T-helper 22 cell (primary cell): ENCODE measurements at places on chromosomes 16 and 17.

DNA sequence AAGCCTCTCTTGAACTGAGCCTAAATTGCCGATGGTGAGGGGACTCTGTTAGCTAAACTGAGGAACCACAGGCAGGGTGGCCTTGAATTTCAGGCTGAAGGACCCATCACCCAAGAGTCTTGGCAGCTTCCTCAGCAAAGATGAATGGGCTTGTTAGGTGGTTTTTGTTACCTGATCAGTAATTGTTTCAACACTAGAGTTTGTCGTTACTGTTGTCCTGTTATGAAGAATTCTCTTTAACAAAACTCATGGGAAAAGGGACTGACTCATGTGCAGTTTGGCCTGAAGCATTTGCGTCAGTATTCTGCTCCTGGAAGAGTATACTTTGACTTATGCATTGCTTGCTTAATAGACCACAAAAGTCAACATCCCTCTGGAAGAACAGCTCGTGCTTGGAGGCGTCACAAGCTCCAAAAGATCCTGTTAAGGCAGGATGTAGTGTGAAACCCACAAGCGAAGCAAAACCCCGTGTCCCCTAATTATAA, 206.0 kb downstream of the IRX3 start:
- DNase-seq, result no peak

DNA sequence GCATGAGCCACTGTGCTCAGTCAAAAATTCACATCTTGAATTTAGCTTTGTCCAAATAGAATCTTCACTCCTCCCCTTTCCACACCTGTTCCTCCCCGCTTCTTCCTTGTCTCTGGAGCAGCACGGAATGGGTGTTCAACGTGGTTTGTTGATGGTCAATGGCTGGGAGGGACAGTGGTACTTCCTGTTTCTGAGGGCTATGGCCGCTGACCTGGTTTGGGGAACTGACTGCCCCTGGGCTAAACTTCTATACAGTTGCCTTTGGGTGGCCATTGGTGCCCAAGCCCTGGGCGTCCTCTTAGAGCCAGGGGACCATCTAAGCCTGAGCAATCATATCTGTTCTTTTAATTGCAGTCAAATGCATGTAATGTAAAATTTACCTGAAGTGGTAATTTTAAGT, 19.1 kb upstream of the WFIKKN2 start:
- no peak for DNase-seq

DNA sequence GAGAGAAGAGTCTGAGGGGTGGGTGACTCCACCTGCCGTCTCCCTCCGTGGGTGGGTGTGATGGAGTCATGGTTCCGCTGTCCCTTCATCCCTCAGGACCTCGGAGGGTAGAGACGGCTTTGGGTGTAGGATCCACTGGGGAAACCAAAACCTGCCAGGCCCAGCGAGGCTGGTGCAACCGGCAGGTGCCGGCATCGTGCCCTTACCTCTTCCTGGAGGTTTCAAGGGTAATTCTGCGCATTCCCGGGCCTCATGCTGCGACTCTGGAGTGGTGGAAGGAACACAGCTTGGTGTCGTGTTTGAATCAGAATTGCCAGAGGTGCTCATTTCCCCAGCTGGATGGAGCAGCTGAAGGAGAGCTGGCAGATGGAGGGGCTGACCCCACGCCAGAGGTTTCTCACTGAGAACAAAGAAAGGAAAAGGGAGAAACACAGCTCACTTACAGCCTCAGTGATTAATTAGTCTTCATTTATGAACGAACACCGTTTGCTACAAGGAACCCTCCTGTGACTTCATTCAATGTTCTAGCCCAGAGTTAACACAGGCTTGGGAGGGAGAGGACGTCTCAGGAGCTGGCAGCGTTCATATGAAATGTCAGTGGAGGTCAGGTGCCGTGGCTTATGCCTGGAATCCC, 16.3 kb upstream of the ATP2A3 start:
- no peak for DNase-seq

- DNase-seq, result no peak
Measured at GRCh38 chr17:64340557-64340956, 50.1 kb downstream of the PECAM1 start.

DNA sequence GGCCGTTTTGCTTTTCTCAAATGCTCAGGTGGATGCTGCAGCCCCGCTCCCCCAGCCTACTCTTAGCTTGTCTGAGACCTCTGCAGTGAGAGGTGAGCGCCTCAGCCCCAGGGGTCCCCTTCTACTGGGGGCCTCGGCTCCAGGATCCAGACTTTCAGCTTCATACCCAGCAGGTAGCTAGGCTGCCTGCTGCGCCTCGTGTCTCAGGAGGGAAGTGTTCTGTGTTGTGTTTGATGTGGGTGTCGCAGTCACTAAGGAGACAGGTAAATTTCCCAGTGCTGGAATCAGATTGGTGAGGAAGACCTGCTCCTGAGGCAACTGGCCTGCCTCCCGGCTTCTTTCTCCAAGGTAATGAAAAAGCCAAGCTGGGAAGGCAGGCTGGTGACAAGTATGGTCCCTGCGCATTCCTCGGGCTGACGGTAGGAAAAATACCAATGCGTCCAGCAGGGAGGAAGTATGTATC, 604.0 kb upstream of the SALL1 start:
- DNase-seq, result no peak

GRCh38 chr16:49559242-49559641, 185.6 kb downstream of the C16orf78 start:
- no peak for DNase-seq

DNA sequence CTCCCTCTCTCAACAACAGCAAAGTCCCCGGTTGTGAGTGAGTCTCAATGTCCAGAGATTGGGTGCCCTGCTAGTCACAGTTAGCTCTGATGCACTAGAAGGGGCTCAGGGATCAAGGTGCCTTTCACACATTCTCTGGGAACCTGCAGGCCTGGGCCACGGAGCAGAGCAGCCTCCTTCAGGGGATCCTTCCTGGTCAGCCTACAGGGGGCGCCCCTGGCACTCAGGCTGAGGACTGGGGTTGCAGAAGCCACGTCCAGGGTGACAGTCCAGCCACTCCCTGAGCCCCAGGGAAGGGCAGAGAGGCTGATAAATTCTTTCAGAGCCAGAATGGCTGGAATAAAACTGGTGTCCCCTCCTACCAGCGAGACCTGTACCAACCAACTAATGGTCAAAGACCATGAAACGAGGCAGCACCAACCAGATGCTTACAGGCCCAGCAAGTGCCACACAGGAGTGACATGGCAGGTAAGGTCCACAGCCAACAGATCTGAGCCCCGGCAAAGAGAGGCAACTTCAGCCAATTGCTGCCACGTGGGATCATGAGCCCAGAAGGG, 43.5 kb downstream of the ST3GAL2 start:
- DNase-seq, result peak; percentile 12

DNA sequence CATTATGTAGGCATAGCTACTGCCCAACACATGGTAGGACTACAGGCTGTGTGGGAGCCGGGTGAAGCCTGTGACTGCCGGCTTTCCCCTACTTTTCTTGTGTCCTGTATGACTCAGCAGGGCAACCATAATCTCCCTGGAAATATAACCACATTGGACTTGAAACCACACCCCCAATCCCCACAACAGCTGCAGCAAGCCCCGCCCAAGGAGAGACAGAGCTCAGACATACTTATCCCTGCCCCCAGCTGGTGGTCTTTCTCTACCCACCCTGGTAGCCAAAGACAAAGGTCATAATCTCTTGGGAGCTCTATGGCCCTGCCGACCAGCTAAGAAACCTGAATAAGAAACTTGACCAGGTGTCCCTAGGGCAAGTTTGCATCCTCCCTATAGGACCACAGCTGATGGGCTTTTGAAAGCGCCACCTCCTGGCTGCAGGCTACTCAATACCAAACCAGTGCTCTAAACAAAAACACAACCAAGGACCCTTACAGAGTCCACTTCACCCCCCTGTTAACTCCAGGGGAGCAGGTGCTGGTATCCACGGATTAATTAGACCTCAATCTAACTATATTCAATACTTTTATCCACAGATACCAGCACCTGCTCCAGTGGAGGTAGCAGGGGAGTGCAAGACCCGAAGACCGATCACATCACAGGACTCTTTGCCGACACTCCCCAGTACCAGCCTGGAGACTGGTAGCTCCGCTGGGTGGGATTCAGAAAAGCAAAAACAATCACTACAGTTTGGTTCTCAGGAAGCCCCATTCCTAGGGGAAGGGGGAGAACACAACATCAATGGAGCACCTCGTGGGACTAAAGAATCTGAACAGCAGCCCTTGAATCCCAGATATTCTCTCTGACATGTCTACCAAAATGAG, 91.2 kb downstream of the IRX5 start:
- no peak for DNase-seq

DNA sequence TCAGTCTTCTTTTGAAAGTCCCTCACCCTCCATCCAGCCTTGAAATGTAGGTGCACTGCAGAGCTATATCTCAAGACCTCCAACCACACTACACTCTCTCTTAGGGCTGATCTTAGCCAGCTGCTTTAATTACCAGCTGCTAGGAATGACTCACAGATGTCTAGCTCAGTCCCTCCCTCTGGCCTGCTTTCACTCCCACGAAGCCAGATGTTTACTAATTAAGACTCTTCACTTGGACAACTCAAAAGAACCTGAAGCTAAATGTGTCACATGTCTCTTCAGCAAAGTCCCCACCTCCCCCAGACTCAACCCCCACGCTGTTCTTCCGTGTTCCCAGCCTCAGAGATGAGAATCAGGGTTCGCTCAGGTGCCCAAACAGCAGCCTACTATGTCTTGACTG, 2.6 kb downstream of the GTF3C1 start:
- DNase-seq, result no peak

DNA sequence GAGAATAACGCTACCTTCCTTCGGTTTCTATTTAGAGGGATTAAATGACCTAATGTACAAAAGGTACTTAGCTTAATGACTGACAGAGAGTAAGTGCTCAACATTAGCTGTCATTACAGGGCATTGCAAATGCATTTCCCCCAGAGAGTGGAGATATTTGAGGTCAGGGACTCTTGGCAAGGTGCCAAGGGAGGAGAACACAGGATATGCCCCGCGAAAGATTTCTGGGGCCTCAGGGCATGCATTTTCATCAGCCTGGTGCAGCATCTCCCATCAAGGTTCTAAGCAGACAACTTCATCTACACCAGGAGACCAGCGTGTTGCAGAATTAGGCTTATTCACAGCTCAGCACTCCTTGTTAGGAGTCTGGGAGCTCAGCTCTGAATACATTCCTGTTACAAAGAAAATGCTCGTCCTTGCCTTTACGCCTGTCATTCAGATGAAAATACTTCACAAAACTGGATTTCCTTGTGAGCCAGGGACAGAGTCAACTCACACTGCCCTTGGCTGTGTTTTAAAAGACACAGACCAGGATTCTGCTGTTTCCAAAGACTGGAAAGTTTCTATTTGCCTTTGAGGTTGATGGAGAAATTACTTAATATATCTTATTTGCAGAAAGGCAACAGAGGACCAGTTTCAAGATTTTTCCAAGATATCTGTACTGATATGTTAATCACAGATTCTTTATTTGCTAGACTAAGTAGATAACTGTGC, 108.2 kb downstream of the VAT1L start:
- DNase-seq, result no peak

DNA sequence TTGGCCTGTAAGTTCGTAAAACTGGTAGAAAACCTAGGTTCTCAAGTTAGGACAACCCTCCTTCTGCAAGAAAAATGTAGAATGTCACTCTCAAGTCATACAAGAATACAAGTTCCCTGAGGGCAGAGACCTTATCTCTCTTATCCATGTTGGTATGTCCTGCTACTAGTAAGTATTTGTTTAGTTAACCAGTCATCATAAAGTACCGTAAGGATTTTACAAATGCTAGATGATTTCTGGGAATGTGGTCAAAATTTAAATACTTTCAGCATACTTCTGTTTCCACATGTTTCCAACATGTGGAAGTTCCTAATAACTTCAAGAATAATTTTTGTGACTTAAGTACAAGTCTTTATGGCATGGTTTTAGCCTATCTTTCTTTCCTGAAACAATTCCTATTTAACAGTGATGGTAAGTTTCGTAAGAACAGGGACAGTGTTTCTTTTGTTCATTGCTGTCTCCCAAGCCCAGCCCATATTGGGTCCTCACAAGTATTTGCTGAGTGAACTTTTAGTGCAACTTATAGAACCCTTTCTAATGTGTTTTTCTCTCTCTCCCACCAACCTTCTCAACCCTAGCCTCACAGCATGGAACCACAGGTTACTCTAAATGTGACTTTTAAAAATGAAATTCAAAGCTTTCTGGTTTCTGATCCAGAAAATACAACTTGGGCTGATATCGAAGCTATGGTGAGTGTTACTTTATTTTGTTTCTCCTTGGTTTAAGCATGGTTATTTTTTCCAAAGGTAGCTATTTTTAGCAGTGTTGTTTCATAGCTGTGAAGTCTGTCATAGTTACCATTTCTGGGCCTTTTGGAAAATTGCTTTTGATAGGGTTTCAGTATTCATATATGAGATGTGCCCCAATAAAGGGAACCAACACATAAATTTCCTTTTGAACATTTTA, 4.5 kb downstream of the NBR1 start:
- DNase-seq, result no peak

GRCh38 chr17:61366076-61366714, 33.4 kb upstream of the TBX2 start:
- no peak for DNase-seq

GRCh38 chr17:4610656-4611055, 26.3 kb downstream of the SMTNL2 start:
- no peak for DNase-seq

- no peak for DNase-seq
Measured at GRCh38 chr16:61237884-61238485, 798.3 kb downstream of the CDH8 start.
